ENCODE measurements at places on chromosomes 7 and 10. TPM values are rescaled to one million over a fixed set of nuclear protein-coding genes. Genes with fewer than 3 reads are reported as not detected.
A peak's percentile ranks its signal among the peaks of the same experiment; 100 is the strongest.

GRCh38 chr7:24141874-24142509, 142.0 kb upstream of the NPY start:
- H3K4me1 ChIP-seq = no peaks in the 10 kb centered on the region
- H3K4me3 ChIP-seq = no peak overlapping the region
- no peak overlapping the region for H3K27ac ChIP-seq
- no peaks in the 10 kb centered on the region for H3K36me3 ChIP-seq

DNA sequence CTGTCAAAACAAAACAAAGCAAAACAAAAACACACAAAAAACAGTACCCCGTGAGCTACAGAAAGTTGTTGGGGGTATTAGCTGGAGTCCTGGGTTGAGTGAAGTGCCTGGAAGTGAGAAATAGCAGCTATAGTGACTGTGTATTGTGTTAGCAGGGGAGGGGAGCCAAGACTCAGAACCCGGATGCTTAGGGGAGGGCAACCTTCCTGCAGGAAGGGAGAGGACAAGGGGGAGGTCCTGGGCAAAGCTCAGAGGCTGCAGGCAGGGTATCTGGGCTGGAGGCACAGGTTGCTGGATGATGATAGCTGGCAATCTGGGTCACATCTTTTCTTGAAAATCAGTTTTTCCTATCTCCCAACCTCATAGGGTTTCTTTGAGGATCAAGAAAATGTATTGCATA, 75.8 kb upstream of the PARD3 start:
- H3K4me3 ChIP-seq = no peak overlapping the region
- no peaks in the 10 kb centered on the region for H3K27me3 ChIP-seq
- no peak for DNase-seq
- H3K27ac ChIP-seq = no peak overlapping the region

GRCh38 chr10:360653-361052, 225.4 kb downstream of the ZMYND11 start:
- H3K27me3 ChIP-seq = no peaks in the 10 kb centered on the region
- H3K4me3 ChIP-seq = no peak overlapping the region
- no peak for DNase-seq

GRCh38 chr10:93376372-93377293, 105.5 kb downstream of the MYOF start:
- peaks cover 56% of the 10 kb centered on the region for H3K4me1 ChIP-seq
- H3K27ac ChIP-seq = peak overlapping the region; percentile 92

AEBP1 gene
- total RNA-seq = 781 TPM

TUBB8 gene
- not detected for total RNA-seq

ZNF518A gene
- 14.9 TPM for total RNA-seq

GPRIN2 gene
- 2.5 TPM for total RNA-seq

PRDX3 gene
- total RNA-seq = 76.7 TPM

SLC26A5 gene
- total RNA-seq = not detected
